ENCODE measurements at places on chromosomes 1 and 21.

GRCh38 chr21:35857095-35857494, 203.2 kb downstream of the SETD4 start:
- no peak for DNase-seq

DNA sequence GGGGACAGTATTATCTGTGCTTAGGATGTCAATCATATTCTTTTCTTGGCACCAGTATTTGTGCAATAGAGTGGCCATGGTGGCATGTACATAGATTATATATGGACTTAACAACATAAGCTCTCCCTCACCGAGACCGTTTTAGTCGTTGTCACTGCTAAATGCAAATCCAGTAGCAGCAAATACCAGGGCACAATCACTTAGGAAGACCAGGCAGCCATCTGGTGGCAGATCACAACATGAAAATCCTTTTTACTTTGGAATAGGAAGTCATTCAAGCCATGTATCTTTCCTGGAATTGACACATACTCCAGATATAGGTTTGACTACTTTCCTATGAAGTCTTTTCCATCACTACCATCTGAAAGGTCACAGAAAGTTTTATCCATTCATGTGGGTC, 53.2 kb upstream of the C1orf87 start:
- DNase-seq: no peak

GRCh38 chr1:11168731-11169130, 20.4 kb upstream of the ANGPTL7 start:
- DNase-seq: no peak

DNA sequence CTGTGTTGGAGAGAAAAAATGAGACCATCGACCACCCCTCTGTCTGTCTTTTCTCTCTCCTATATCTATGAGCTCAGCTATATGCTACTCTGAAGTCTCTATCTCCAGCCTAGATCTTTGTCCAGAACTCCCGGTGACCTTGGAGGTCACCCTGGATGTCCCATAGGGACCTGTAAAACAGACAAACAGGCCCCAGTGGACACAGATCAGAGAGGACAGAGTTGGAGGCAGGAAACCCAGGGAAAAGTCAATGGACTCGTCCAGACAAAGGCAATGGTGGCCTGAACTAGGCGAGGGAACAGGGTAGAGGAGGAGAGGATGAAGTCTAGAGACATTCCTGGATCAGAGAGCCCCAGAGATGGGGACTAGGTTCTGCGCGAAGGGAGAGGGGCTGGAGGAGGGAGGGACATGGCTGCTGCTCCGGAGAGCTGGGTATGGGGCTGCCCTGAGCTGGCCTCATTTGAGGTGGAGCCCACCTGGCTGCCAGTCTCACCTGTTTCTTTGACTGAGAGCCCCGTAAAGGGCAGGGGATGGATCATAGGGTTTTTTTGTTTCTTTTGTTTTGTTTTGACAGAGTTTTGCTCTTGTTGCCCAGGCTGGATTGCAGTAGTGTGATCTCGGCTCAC, 10.6 kb upstream of the MARCKSL1 start:
- DNase-seq: no peak

DNA sequence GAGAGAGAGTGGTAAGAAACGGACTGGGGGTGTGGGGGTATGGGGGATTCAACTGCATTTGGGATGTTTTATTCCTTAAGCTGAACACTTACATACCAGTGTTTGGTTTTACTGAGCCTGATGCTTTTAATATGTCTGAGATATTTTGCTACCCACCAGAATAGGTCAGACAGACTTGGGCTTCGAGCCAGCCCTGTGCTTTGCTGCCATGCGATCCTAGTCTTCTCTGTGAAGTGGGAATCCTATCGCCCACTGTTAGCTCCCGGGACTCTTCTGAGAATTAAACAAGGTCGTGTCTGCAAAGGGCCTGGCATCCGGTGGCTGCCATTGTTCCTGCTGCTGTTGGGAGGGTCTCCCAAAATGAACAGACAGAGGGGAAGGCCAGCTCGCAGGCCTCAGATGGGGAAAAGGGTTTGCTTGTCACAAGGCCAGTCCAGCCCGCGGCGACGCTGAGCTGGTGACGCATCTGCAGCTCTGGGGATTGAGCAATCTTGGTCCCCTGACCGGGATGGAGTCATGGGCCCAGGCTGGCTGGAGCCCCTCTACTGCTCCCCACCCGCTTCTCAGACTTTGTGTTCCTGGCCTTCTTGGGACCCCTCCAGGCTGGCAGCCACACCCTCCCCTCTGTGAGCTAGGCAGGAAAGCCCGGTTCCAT, 26.9 kb upstream of the ECE1 start:
- no peak for DNase-seq

GRCh38 chr1:150765296-150765976, at the start of gene CTSS:
Gene CTSS, minus strand, starts transcription at chr1:150765778. Its CDS starts 1,015 bp downstream, at chr1:150764763.
- no peak for DNase-seq

- DNase-seq: no peak
Observed at GRCh38 chr1:55716610-55717009, 501.4 kb upstream of the USP24 start.
